ENCODE measurements at places on chromosomes 2 and 18.

DNA sequence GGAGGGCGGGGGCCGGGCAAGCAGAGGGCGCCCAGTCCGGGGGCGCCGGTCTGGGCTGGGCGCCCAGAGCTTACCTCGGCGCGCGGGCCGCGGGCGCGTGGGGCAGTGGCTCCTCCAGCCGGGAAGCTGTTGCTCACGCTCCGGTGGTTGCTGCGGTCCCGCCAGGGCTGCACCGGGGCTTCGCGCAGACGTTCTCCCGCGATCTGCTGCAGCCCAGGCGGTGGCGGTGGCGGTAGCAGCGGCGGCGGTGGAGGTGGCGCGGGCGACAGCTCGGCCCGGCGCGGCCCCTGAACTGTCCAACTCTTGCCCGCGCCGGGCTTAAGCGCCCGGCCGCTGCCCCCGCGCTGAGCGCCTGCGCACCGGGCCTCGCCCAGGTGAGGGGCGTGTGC lies 391 bp downstream of the ZNF385B start:
- no peak for DNase-seq

DNA sequence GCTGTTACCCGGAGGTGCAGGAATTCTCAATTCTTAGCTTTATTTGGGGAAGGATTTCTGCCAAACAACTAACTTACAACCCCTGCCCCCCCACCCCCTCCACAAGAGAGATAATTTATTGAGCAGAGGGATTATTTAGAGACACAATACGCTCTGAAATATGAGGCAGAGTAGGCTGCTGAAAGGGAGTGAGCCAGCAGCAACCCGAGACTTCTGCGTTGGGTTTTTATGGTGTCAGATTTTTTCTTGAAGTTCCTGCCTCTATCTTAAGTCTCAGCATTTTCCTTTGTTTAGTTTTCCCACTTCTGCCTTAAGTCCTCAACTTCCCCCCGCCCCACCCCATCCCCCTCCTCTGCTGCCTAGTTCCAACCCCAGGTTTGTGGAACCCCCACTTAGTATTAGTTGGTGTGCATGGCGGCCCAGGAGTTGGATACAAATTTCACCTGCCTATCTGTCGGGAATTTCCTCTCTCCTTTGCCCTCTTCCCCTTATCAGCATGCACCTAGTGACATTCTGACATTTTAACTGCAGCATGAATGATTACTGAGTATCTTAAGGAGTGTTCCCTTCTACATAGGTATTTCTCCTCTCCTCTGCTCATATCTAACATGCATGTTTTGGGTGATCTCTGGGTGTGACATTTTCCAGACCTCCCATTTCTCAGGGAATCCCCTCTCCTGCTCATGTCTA lies 1635.9 kb upstream of the LRRTM1 start:
- no peak for DNase-seq

- no peak for DNase-seq
Observed at GRCh38 chr2:33272001-33272400, 204.4 kb upstream of the RASGRP3 start.

DNA sequence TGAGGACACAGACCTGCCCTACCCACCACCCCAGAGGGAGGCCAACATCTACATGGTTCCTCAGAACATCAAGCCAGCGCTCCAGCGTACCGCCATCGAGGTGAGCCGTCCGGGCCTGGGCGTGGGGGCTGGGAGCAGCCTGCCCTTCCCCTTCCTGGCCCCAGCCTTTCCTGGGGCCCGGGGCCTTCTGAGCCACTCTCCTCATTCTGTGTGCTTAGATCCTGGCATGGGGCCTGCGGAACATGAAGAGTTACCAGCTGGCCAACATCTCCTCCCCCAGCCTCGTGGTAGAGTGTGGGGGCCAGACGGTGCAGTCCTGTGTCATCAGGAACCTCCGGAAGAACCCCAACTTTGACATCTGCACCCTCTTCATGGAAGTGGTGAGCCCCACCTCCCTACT lies 157.9 kb downstream of the DYSF start:
- DNase-seq = no peak

GRCh38 chr2:217293046-217293445 lies 433.2 kb upstream of the TNP1 start:
- no peak for DNase-seq

GRCh38 chr2:122481244-122481622 lies 725.8 kb downstream of the TSN start:
- DNase-seq = no peak

DNA sequence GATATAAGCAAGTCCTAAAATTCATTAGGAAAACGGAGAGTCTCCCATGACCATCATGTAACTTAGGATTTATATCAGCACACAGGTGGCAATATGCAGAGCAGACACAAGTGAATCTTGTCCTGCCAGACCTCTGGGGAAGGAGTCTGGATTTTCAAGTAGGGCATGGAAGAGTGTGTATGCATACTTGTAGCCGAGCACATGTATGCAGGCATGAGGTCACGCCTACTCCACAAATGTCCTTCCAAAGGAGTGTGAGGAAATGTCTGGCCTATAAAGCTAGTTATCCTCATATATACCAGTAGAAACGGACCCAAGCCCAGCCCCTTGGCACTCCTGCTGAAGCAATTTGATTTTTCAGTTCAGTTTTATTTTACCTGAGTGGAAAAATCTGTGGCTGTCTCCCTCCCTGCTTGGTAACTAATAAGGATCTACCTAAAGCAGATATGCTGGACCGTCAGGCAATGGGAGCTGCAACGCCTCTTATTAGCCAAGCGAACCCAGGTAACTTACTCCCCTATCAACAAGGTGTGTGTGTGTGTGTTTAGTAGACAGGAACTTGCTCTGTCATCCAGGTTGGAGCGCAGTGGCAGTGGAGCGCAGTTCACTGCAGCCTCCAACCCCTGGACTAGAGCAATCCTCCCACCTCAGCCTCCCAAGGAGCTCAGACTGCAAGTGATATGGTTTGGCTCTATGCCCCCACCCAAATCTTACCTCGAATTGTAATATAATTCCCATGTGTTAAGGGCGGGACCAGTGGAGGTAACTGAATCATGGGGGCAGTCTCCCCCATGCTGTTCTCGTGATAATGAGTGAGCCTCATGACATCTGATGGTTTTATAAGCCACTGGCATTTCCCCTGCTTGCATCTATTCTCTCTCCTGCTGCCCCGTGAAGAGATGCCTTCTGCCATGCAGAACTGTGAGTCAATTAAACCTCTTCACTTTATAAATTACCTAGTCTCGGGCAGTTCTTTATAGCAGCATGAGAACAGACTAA lies 2.8 kb downstream of the STAT1 start:
- DNase-seq = no peak

DNA sequence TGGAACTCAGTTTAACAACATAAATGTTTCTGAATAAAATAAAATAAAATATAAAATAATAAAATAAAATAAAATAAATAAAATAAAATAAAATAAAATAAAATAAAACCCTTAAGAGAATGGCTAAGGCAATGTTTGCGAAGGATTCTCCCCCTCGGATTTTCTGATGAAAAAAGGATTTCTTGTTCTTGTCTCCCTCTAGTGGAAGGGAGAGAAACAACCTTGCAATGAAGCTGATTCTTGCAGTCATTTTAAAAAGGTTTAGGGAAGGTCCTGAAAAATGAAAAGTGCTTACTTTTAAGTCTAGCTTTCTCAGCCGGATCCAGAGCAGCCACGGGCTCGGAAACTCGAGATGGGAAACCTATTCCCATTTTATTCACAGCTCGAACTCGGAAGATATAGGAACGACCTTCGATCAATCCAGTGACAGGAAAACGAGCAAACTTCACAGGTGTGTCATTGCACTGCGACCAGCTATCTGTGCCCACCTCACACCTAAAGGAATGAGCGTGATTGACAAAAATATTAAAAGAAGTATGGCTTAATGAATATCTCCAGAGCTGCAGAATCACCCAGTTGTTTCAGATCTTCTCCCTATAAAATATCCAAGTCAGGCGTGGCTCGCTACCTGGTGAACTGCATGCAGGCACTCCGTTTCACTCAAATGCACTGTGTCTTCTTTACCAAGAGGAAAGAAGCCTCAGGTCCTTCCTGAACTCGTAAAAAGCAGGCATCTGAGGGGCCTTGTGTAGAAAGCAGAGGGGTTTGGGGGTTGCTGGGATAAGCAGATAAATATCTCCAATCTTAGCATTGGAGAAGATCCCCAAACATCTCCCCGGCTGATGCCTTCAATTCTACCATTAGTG lies 68.1 kb downstream of the MYOM1 start:
- no peak for DNase-seq

DNA sequence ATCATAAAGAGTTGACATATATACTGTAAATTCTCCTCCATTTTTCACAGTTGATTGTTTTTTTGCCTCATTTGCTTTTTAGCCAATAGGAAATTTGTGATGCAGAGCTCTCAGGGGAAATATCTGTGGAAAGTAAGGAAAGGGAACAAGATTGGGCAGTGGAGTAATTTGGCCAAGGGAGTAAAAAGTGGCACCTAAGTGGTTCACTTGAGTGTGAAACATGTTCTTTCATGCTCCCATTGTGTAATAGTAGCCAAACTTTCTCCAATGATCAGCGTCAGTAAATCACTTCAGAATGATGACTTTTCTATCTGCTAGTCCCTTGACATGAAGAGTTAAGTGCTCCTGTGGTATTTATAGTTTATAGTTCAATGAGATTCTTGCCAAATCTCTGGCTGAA lies 141.9 kb upstream of the KCNJ3 start:
- no peak for DNase-seq

DNA sequence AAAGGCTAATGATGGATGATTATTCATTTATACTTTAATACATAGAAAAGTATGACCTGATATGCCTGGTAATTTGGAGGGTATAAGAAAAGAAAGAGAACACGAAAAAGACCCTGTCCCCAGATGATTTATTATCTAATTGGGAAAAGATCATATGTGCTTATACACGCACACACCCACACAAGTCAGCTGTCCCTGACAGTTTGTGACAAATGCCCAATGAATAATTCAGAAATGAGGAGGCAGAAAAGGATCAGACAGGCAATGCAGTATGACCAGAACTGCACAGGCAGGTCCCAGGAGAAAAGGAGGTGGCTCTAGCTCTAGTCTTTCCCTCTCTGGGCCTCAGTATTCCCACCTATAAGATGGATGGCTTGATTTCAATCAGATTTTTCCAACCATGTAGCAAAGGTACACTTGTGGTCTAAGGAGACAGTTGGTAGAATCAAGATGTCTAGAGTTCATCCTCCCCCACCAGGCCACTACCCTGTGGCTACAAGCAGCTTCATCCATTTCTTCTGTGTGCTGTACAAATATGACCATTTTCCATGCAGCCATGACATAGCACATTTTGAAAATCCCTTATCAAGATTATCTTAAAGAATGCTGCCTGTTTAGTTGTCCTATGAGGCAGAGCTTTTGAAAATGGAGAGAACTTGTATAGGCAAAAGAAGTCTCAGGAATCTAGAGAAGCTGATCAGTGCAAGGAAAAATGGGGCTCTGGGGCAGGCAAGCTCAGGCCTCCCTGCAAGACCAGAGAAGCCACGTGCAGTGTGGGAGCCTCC lies 19.7 kb downstream of the CYRIA start:
- no peak for DNase-seq

GRCh38 chr2:111198701-111199100 lies 78.0 kb downstream of the BCL2L11 start:
- DNase-seq = no peak

DNA sequence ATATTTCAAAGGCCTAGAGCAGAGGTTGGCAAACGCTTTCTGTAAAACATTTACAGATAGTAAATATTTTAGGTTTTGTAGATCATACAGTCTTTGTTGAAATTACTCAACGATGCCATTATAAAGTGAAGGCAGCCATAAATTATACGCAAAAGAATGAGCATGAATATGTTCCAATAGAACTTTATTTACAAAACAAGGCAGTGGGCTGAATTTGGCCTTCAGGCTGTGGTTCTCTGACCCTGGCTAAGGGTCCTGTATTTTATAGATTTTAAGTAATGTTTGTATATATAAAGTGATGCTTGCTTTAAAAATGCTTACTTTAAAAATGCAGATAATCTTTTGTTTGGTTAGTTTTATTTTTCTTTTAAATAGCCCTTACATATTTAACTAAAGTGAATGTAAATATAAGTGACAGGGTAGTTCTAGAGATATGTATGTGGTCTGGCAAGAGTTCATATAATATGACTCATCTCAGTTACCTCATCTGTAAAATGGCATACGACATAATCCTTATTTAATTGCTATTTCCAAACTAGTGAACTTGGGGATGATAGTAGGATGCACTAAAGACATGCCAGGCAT lies 51.7 kb upstream of the ATP5MC3 start:
- DNase-seq = peak; percentile 14

DNA sequence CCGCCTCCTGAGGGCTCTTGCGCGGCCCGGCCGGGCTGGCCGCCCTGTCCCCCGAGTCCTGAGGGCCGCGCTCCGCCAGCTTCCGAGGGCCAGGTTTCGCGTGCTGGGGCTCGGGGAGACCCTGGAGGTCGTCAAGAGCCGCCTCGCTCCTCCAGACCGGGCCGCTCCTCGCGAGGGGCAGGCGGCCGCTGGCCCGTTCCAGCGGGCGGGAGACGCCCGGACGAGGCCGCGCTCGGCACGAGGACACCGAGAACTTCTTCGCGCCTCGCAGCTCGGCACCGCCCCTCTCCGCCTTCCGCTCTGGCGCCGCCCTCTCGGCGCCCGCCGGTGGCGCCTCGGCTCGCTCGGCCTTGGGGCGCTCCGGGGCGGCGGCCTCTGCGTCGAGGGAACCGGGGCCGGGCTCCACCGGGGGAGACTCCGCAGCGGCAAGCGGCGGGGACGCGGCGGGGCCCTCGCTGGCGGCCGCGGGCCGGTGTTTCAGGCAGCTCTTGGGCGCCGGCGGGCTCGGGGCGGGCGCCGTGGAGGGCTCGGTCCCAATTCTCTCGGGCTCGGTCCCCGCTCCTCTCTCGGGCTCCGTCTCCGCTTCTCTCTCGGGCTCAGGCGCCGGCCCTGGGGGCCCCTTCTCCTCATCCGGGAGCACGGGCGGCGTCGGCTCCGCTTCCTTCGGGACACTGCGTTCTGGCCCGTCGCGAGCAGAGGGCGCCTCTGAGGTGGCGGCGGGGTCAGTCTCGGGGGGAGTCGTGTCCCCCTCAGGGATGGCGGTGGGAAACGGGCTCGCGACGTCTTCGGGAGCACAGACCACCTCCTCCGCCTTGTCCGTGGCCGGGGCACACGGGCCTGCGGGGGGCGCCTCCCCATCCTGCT lies 91.6 kb upstream of the MGAT4A start:
- no peak for DNase-seq

GRCh38 chr18:8750954-8751415 lies 45.6 kb downstream of the MTCL1 start:
- DNase-seq = no peak

DNA sequence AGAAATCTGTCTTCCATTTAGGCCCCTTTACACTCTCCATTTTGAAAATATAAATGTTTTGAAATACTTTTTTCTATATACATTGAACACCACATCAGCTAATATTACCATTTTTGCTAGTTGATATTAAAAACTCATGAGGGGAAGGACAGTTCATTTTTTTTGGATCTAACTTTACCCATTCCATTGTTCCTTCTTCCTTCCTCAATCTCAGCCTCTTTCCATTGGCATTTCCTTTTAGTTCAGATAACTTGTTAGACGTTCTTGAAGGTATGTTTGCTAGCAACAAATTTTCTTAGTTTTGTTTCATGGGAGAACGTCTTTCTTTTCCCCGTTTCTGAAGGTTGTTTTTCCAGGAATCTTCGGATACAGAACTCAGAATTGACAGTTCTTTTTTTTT lies 759.0 kb downstream of the SOCS6 start:
- DNase-seq = no peak
